Stimulated activated CD4-positive, alpha-beta T cell treated with anti-CD3 and anti-CD28 coated beads, Interleukin-1b, Interleukin-23, amount 100 ng/mL, for 1 hour (primary cell): ENCODE measurements at places on chromosomes 7 and 10.

DNA sequence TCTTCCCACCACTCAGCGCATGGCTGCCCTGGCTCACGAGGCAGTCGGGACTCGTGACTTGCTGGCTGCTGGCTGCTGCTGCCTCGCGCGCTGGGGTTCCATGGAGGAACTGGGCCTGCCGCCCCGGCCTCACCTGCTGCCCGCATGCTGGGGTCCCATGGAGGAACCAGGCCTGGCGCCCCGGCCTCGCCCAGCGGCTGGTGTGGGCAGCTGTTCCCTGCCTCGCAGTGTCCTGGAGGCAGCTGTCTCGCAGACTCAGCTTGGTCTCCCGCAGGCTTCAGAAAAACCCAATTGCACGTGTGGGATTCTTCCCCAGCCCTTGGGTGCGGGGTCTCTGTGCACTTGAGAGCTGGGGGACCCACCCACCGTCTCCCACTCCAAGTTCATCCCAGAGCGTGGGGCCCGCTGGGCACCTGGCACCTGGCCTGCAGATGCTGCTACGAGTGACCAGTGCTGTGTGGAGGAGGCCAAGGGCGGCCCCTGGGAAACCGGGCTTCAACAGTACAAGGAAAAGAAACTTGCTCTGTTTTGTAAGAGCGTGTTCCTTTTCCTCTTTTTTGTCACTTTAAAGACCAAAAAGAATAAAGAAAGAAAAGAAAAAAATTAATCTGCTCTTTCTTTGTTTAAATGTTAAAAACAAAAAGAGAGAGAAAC, 20.4 kb downstream of the PWWP2B start:
- no peak for DNase-seq

- DNase-seq: no peak
Measured at GRCh38 chr10:27527666-27528295, 23.7 kb downstream of the RAB18 start.

DNA sequence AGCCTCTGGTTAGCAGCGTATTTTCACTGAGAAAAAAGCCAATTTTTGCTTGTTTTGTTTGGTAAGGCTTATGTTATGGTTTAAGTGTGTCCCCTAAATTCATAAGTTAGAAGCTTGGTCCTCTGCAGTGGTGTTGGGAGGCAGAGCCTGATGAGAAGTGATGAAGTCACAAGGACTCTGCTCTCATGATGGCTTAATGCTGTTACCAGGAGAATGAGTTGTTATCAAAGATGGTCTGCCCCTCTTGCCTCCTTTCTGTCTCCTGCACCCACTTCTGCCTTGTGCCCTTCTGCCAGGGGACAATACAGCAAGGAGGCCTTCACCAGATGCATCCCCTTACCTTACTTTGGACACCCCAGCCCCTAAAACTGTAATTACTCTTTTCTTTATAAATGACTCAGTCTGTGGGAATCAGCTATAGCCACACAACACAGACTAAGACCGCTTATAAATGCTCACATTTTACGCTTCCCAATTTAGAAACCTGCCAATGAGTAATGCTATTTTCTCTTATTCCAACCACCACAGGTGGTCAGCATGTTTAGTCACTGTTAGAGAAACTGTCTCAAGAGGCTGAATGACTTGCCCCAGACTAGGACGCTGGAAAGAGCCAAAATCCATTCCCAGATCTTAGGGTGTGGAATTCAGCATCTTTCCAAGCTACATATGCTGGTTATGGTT, 6.1 kb upstream of the PKD1L1 start:
- DNase-seq: no peak

- no peak for DNase-seq
Measured at GRCh38 chr7:98352621-98353020, 48.3 kb downstream of the BAIAP2L1 start.

DNA sequence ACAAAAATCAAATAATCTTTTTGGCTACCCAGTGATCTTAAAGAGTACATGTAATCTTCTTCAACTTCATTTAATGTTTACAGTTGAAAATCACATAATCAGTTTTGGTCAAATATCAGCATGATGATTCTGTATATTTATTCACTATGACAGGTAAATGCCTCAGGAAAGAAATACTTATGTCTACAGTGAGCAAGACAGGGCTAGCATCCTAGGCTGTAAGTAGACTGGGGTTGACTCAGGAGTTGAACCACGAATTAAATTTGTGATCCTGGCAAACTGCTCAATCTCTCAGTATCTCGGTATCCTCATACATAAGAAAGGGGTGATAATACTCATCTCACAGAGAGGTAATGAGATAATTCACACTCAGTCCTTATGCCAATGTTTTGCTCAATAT, 71.8 kb downstream of the SEMA3D start:
- DNase-seq: no peak

DNA sequence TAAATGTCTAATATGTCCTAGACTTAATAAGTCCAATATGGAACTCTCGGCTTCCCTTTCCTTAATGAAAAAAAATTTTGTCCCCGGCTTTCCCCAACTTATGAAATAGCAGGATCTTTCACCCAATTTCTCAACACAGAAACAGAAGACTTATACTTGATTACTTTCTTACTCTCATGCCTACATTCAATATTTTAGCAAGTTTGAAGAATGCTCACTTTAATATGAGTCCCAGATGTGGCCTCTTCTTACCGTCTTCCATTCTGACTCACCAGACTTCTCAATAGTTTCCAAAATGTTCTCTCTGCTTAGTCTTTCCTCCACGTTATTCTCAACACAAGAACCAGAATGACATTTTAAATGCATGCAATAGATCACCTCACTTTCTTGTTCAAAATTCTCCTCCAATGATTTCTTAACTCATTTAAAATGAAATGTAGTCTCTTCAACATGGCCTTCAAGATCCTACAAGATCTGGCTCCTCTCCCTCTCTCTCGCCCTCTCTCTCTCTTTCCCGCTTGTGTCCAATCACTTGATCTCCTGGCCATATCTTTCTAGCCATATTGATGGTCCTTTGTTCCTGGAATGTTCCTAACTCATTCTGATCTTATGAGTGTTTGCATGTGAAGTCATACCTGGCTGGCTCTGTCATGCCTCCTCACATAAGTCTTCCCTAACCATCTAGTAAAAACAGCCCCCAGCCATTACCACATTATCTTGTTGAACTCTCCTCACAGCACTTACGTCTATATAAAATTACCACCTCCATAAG, 119.7 kb upstream of the FAM3C start:
- no peak for DNase-seq

GRCh38 chr10:99470327-99470726, 39.9 kb upstream of the GOT1 start:
- DNase-seq: no peak

DNA sequence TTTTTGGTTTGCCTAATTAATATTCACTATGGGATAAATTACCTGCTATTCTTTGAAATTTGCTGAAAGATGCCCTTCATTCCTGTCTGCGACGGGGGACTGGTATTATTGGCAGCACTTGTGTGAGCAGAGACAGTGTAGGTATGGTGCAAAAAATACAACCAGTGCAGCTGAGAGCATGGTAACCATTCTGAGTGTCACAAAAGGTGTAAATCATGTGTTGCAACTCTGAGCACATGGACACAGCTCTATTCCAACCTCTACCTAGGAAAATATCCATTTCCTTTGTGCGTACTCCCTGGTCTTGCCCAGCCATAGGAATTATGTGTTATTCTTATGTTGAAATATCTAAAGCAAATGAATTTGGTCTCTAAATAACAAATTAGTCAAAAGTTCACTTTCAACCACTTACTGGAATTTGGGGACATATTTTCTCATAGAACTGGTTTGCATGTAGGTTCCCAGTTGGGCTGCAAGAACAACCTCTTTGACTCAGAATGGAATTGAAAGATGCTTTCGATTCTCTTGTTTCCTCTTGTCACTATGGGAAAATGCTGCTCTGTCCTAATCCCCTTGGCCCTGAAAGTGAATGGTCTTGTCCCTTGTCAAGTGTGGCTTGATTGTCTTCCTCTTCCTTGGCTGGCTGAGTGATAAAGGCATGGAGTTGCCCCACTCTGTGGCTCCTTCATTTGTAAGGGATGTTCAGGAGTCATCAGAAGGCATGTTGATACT, 57.0 kb downstream of the CELF2 start:
- no peak for DNase-seq

GRCh38 chr10:100864978-100865377, 47.8 kb upstream of the SLF2 start:
- DNase-seq: no peak

DNA sequence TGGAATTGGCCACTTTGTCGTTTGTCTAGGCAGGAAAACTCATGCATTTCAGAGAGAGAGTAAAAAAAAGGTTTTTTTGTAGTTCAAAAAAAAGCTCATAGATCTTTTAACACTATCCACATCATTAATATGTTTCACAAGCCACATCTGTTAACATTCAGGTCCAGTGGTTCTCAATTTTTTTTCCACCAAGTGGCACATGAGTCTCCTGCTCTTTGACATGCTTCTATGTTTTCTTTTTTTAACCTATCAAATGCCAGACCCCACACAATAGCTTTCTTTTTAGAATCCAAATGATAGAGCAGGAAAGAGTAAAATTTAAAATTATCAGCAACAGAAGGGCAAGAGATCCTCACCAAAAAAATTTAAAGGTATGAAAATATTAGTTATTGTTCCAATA, 20.3 kb downstream of the NOD1 start:
- DNase-seq: no peak

- DNase-seq: no peak
Measured at GRCh38 chr7:95525503-95525902, 39.8 kb downstream of the ASB4 start.

DNA sequence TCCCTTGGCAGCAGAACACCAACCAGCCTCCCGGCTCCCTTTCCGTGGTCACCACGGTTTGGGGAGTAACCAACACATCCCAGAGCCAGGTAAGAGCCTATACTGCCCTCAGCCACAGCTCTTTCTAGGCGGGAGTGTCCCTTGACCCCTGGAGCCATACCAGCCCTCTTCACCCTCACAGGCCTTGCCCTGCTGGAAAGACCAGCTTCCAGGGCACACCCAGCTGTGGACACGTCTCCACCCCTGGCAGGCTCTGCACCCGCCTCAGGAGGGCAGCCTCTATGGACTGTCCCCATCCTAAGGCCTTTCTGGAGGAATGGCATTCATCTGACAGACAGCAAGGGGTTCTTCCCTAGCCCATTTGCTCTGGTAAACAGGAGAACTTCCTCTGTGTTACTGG, 57.5 kb upstream of the PPIF start:
- no peak for DNase-seq

DNA sequence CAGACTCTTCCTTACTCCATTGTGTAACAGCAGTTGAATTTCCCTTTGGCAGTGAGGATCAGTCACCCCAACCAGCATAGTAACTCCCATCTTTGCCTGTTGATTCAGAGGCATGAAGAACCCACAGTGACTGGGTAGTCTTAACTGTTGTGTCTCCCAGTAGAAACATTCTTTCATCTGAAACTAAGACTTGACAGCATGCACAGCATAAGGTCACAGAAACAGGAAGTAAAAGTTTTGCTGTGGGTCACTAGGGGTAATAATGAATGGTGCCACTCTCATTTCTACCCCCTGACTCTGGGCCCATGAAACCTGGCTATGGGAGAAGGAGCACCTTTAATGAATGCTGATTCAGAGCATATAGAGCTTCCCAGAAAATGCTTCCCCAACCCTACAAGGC, 8.3 kb upstream of the FRMPD2 start:
- DNase-seq: no peak

DNA sequence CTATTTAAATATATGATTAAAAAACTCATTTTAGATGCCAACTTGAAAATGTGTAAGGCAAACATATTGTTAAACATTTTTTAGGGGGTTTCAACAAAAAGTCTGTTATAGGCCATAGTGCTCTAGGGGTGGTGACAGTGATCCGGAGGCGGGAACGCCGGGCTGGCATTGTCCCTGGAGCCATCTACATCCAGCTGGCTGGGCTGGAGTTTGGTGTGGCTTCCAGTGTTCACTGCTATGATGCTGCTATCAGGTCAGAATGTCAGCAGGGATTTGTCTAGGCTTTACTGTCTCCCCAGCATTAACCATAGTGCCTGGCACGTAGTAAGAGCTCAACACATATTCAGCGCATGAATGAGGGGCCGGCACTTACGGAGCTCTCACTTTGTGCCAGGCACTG, 1.9 kb upstream of the SLC18A2 start:
- no peak for DNase-seq
